Erythroblast (primary cell): ENCODE measurements at places on chromosomes 7 and 10.

GRCh38 chr10:119391440-119392251 is 150.9 kb downstream of the RGS10 start:
- DNase-seq = no peak

GRCh38 chr7:31735991-31736982 is 49.3 kb downstream of the PPP1R17 start:
- DNase-seq = peak; percentile 27

DNA sequence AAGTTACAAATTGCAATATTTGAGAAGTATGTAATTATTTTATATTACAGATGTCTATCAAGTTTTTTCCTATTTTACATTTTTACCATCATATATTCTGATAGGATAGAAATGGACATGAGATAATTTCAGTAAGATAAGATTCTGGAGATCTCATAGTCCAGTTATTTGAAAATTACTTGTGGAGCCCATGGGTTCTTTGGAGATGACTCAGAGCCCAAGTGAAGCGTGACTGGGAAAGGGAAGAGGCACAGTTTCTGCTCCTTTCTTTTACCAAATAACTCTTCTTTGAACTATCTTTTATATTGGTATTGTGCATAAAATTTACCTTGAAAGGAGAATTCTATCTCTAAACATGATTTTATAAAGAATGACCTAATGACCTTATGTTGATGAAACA is 2.4 kb downstream of the CD36 start:
- DNase-seq = no peak

- no peak for DNase-seq
Observed at GRCh38 chr10:27531336-27531847, 27.3 kb downstream of the RAB18 start.

DNA sequence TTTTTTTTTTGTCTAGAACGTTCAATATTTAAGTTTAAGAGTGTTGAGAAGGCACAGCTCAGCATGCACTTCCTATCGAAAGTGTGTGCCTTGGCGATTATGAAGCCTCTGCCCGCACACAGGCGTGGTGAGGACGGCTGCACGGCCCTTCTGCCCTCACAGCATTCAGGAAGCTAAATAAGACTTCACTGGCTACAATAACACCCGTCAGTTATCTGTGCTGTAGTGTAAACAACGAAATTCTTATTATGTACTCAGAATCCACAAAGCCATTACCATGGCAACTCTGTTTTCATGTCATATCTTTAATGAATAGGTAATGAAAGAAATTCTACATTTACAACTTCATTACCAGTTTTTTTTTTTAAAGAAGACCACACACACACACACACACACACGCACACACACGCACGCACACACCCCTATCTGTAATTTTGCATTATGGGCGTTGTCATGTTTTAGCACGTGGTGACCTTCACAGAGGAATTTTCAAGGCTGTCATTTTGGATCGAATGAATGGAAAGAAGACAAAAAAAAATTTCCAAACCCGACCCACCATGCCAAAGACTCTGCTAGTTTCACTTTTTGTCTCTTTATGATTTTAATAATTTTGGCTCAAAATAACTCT is 254.8 kb upstream of the CTBP2 start:
- DNase-seq = no peak

DNA sequence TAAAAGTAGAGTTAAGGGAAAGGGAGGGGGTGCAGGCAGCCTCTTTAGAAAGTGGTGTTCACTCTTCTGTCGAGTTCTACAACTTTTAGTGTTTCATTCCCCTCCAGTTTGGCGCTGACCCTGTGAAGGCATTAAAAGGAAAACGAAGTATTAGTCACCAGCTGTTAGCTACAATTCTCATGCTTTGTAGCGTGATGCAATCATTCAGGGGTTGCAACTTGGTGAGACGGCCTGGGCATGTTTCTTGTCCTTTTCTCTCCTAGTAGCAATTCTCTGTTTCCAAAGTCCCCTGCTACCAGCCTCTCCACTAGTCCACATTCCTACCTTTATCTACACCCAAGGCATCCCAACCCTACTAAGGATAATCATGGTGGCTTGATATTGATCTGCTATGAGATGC is 33.7 kb upstream of the DGKI start:
- no peak for DNase-seq

GRCh38 chr10:95447685-95448084 is 113.5 kb downstream of the SORBS1 start:
- DNase-seq = no peak

- DNase-seq = peak; percentile 79
Observed at GRCh38 chr7:141012044-141012685, 2.6 kb downstream of the MRPS33 start.
